ENCODE measurements at places on chromosomes 5 and 9. TPM values are rescaled to one million over a fixed set of nuclear protein-coding genes. Genes with fewer than 3 reads are reported as not detected.

The FGF1 gene
- not detected for total RNA-seq

DNA sequence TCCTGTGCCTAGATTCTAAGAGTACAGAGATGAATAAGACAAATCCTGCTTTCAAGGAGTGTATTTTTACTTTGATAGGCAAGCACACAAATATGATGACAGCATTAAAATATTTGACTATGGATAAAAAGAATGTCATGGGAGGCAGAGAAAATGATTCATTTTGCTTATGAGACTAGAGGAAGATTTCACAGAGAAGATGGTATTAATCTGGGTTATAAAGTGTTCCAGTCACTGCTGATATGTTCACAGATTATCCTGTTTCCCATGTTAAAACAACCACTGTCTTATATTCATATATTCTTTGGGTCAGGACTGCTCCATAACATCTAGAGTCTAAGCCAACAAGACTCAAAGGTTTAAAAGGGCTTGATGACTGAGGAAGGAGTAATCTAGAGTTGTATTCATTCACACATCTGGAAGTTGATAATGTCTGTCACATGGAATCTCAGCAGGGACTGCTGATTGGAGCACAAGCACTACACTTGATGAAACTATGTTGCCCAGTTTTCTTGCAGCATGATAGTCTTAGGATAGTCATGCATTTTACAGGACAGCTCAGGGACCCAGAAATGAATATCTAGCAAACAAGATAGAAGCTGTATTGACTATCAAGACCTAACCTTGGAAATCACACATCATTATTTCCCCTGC is 79.3 kb downstream of the STARD4 start:
- no peak for DNase-seq

- no peak for DNase-seq
Observed at GRCh38 chr5:38615981-38616451, 59.6 kb upstream of the LIFR start.

- no peak for DNase-seq
Observed at GRCh38 chr9:125985998-125986655, 239.0 kb downstream of the PBX3 start.

The SPINK5 gene
- 8.4 TPM for total RNA-seq

Data from WTC11 (cell line).